ENCODE measurements at places on chromosomes 11 and 22. TPM values are rescaled to one million over a fixed set of nuclear protein-coding genes. Genes with fewer than 3 reads are reported as not detected.

UPK3A gene
- polyA plus RNA-seq: not detected

KCNJ4 gene
- polyA plus RNA-seq: not detected

FBLN1 gene
- not detected for polyA plus RNA-seq

NEAT1 gene
- 1.9 TPM for polyA plus RNA-seq

MUS81 gene
- 21.7 TPM for polyA plus RNA-seq

PRODH gene
- polyA plus RNA-seq: 0.10 TPM

DNA sequence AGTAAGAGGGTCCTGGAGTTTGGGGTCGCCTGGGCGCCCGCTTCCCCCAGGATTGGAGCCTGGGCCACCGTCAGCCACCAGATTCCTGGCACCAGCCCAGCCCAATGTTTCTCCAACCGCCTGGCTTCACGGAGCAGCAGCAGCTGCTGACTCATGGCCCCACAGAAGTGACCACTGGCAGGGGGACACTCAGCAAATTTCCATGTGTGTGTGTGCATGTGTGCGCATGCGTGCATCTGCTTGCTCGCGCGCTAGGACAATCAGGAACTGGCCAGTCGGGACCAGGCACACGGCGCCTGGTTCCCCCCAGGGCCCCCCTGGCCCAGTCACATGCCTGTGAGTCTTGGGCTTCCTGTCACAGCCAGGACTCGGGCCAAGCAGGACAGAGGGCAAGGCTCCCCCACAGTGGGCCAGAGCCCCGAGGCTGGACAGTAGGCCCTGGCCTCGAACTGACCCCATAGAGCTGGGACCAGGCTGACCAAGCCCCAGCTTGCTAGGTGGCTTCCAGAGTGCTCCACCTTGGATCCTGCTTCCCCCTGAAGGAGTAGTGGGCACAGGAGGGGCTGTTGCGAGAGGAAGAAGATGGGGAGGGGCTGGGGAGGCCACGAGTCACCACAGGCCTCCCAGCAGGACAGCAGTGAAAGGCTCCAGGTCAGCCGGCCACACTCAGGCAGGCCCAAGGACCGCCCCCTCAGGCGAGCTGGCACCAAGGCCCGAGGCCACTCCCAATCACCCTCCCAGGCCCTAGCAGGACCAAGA, 3.2 kb downstream of the CTSD start:
- DNase-seq: peak; percentile 51

- no peak for DNase-seq
These were observed 86.1 kb upstream of the ARHGAP20 start for GRCh38 chr11:110798201-110798900.

DNA sequence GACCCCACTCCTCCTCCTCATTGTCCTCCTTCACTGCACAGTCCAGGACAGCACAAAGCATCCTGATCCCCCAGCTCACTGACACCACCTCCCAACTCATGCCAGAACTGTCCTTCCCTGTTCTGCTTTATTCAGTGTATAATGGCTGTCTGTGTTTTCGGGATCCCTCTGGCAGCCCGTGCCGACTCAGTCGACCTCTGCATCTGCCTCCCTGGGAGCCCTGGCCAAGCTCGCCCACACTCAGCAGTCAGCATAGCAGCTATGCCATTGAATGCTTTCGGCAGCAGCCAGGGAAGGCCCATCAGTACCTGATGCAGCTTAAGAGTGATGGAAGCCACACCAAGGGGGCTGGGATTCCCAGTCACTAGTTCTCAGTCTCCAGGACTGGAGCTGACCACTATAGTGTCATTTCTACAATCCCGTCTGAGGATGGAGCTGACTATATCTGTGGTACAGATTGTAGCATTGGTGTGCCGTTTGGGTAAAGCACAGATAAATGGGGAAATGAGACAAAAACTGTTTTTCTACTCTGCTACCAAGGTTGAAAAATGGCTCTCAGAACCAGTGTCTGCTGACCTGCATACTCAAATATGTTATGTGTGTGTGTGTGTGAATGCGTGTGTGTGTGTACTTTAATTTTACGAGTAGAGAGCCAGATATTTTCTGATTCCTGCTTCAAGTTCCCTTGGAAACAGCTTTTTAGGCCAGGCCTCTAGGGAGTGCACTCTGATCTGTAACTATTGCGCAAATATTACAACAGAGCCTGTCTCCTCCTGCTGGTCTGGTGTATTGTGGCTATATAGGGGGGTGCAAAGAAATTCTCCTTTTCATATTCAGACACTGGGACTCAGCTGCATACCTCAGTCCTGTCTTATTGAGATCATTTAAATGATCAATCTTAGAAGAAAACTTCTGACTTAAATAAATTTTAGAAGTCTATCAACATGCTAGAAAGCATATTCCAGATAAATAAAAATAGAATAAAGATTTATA, 78.8 kb upstream of the TOP3B start:
- no peak for DNase-seq
